ENCODE measurements at places on chromosomes 4 and X.

- DNase-seq = no peak
Observed at GRCh38 chr4:118587946-118588345, 97.2 kb upstream of the METTL14 start.

DNA sequence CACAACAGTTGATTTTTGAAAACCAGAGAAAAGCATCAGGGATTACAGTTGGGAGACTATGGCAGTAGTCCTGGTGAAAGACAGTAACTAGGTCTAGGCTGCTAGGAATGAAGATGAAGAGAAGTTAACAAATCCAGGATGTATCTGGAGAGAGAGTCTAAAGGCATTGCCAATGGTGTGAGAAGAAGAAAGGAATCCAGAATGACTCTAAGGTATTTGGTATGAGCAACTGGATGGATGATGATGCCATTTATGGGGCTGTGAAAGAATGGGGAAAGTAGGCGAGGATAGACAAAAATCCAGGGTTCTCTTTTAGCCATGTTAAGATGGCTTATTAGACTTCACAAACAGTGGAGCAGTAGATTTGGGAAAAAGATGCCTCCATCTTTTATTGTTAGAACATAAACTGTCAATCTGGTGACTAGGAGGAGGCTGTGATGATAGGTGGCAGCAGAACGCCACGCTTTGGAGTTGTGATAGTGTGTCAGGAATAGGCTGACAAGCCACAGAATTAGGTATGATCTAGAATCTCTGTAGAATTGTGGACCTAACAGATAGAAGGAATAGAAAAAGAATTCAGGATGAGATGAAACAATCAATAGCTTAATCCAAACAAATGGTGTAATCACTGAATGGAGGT lies 27.3 kb upstream of the JADE1 start:
- DNase-seq = peak; percentile 57

- DNase-seq = no peak
Observed at GRCh38 chrX:102684772-102685520, 27.3 kb upstream of the GPRASP2 start.

- DNase-seq = no peak
Observed at GRCh38 chr4:95155759-95156451, 392.9 kb downstream of the UNC5C start.

GRCh38 chr4:37535872-37536271 lies 150.3 kb downstream of the RELL1 start:
- no peak for DNase-seq

- DNase-seq = no peak
Observed at GRCh38 chr4:101670370-101670769, 120.2 kb upstream of the BANK1 start.

GRCh38 chr4:8207314-8207713 lies 8.2 kb downstream of the SH3TC1 start:
- DNase-seq = no peak

DNA sequence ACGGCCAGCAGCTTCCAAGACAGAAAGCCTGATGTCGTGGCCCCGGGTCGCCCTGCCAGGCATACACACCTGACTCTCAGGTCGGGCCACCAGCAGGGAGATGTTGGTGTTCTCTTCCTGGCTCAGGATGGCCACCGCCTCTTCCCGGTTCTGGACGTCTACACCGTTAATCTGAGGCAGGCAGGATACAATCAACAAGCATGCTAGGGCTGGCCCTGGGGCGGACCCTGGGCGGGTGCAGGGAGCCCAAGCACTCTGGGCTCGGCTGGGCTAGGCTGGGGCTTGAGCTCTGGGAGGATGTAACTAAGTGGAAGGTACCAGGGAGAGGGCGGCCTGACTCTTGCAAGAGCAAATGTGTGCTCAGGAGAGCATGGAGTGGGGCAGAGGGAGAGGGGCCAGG lies 11.0 kb downstream of the SSR4 start:
- no peak for DNase-seq

DNA sequence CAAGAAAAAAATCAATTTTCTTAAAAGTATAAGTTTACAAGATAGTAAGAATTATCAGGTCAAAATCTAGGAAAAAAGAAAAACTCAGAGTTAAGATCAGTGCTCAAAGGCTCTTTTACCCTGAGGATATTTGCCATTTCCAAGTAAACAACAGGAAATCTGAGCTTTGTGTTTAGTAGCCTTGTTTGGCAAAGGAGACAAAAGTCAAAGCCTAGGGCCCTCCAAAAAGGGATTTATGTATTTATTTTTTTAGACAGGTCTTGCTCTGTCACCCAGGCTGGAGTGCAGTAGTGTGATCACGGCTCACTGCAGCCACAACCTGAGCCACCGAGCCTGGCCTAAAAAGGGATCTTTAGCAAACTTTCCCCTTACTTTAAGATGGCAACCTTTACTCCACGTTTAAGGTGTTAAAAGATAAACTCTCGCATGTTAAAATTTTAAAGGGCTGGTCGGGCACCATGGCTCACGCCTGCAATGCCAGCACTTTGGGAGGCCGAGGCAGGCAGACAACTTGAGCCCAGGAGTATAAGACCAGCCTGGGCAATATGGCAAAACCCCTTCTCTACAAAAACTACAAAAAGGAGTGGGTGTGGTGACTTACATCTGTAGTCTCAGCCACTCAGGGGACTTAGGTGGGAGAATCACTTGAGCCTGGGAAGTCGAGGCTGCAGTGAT lies 21.3 kb upstream of the OPHN1 start:
- DNase-seq = no peak

DNA sequence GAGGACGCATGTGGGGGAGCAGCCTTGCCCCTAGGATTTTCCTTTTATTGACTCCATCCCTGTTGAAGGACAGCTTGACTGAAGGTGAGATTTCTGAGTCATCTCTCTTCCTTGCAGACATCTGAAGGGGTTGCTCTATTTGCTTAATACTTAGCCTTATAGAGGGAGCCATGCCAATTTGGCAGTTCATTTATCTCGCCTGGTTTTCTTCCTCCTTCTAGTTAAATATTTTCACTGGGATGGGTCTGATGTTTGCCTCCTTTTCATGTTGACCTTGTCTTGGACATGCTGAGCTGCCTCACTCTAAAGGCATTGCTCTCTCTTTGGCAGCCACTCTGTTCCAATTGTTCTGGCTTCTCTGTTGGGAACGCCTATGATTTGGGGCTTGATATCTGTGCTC lies 151.0 kb upstream of the PSAPL1 start:
- DNase-seq = no peak

GRCh38 chr4:155759372-155760252 lies 791 bp downstream of the GUCY1B1 start:
- DNase-seq = no peak

- no peak for DNase-seq
Observed at GRCh38 chrX:70043685-70044084, 6.1 kb downstream of the AWAT2 start.

- DNase-seq = no peak
Observed at GRCh38 chr4:170110285-170110672, 20.5 kb upstream of the AADAT start.

DNA sequence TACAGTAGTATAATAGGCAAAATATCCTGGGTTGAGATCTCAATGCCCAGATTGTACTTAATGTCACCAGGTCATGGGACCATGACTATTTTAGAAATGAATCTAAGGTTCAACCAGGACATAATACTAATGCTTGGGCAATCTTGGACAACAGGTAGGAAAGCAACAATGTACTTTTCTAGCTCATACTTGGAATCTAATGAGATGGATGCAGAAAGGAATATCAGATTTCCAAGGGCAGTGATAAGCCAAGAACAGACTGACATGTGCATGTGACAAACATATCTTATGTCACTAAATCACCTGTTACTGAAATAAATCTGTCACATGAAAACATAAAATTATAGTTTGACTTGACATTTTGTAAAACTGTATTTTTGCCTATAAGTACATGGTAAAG lies 51.1 kb downstream of the RPS6KA3 start:
- DNase-seq = no peak

DNA sequence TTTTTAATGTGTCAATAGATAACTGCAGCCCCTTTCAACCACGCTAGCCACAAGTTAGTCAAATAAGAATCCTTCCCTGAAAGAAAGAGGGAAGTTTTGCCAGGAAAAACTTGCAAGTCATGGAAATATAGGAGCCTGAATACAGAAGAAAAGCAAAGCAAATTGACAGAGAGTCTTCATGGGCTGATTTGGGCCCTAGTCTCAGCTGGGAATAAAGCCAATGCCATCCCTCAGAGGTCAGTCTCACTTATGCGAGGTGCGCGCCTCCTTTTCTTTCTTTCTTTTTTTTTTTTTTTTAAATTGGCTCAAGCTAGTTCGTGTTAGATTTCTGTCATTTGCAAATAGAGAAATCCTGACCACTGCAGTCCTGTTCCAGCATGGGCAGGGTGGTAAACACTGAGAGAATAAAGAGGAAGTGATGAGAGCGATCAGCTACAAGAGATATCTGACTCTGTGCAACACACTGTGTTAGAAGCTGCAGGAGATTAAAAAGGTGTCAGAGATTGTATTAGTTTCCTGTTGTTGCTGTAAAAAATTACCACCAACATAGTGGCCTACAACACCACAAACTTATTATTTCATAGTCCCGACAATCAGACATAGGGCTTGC lies 299.7 kb downstream of the LDB2 start:
- DNase-seq = no peak

DNA sequence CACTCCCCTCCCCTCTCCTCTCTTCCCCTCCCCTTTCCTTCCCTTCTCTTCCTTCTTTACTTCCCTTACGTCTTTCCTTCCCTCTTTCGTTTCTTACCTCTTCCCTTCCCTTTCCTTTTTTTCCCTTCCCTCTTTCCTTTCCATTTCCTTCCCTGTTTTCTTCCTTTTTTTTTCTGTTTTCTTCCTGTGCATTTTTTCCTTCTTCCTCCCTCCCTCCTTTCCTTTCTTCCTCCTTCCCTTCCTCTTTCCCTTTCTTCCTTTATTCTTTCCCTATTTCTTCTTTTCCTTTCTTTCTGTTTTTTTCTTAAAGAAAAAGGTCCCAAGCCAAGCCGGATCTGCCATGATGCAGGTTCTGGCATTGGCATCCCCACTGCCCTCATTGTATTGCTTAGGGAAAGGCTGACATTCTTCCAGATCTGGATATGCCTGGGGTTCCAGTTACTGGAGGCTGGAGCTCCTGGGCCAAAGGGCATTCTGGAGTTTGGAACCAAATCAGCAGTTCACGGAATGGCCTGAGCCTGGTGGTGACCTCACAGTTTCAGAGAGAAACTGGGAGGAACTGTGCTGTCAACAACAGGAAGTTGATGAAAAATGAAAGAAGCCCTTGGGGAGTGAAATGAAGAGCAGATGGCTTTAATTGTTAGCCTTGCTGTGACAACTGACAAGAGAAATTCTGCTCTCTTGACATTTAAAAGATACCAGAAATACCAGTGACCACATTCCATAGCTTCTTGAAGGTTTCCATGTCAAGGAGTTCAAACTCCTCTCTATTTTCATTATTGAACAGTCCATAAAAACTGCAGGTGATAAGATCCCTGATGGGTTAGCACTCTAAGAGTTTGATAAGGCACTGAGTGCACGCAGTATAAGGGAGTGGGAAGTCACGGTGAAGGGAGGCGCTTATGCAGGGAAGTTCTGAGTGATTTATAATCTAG lies 622.1 kb downstream of the SPRY1 start:
- DNase-seq = no peak

DNA sequence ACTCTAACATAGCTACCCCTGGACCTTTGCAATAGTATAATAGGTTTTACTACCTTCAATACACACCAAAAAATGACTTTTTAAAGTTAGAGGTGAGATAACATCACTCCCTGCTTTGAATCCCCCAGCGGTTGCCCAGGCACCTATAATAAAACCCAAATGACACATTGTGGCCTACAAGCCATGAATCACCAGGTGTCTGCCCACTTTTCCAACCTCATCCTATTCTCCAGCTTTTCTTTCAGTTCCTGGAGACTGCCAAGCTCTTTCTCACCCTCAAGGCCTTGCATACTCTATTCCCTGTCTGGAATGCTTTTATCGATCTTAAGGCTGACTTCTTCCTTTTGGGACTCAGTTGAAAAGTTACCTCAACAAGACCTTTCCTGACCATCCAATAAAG lies 16.4 kb upstream of the PRSS48 start:
- no peak for DNase-seq

DNA sequence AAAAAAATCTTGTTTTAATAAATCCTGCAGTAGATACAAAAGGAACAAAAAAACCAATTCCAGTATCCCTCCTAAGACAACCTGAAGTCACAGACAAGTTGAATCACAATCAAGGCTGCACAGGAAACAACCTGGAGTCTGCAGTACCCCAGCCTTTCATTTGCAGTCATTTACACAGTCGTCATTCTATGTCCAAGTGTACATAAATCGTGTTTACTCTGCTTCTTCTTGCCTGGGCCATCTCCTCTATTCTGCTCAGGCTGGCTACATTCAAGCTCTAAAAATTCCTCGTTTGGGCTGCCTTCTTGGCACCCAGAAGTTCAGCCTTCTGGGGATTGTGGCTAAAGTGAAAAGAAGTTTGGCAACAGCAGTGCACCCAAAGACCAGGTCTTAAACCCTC lies 37.8 kb downstream of the NALF2 start:
- DNase-seq = no peak

GRCh38 chrX:31464306-31464915 lies 392.6 kb upstream of the FTHL17 start:
- DNase-seq = no peak

- DNase-seq = no peak
Observed at GRCh38 chrX:100687546-100687945, 43.5 kb downstream of the SRPX2 start.

- no peak for DNase-seq
Observed at GRCh38 chrX:78945186-78945912, at the start of gene P2RY10. P2RY10 (plus strand) TSS chrX:78945391; CDS start chrX:78960521, 15,130 bp downstream.

GRCh38 chr4:142383354-142383753 lies 462.7 kb downstream of the INPP4B start:
- DNase-seq = no peak

DNA sequence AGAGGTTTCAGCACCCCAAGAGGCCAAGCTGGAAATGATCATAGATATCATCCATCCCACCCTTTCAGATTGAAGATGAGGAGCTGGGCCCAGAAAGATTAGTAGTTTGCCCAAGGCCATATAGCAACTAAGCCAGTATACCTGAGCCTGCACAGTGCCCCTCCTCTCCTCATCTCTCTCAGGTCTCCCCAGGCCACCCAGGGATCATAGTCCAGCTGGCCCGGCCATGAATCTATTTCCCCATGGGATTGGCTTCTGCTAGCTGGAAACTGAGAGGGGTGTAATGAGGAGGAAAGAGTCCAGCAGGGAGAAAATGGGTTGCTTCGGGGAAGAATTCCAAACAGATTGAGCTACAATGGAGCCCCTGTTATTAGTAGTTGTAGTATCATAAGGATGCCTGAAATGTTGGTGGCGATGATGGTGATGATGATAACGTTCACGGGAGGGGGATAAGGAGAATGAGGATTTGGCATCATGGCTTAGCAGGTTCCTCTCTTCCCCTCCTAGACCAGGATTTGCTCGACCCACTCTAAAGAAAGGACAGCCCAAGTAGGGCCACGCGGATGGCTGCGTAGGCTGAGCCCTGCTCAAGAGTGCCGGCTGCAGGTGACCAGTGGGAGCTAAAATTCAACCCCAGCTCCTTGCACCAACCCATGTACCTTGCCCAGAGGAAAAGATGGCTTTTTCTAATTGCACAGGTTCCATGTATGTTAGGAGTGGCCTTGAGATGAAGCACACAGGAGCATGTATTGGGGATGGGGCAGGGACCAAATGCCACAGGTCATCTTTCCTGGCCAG lies 117.8 kb upstream of the PJA1 start:
- no peak for DNase-seq

GRCh38 chrX:78571849-78572248 lies 87.3 kb downstream of the RTL3 start:
- DNase-seq = no peak

Data from activated T-cell treated with anti-CD3 and anti-CD28 coated beads for 1 hour (primary cell).